ENCODE measurements at places on chromosomes 7 and 10. TPM values are rescaled to one million over a fixed set of nuclear protein-coding genes. Genes with fewer than 3 reads are reported as not detected.

Gene TMEM176A
- total RNA-seq = 1.1 TPM

- DNase-seq = no peak
Observed at GRCh38 chr10:103545366-103545765, 51.9 kb downstream of the NEURL1 start.

DNA sequence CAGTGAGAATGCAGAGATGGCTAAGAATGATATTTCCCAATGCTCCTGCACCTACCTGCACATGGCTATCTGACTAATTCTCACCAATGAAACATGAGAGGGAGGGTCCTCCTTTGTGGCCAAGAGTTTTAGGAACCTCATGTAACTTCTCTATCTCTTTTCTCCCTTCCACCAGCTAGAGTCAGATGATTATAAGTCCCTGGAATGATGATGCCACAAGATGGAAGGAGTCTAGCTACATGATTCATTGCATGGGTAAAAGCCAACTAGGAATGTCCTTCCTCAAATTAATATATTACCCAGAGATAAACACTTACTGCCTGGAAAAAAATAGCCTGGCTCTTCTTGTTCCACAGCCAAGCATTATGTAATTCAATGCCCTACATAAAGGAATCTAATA is 55.1 kb upstream of the AASS start:
- no peak for DNase-seq

DNA sequence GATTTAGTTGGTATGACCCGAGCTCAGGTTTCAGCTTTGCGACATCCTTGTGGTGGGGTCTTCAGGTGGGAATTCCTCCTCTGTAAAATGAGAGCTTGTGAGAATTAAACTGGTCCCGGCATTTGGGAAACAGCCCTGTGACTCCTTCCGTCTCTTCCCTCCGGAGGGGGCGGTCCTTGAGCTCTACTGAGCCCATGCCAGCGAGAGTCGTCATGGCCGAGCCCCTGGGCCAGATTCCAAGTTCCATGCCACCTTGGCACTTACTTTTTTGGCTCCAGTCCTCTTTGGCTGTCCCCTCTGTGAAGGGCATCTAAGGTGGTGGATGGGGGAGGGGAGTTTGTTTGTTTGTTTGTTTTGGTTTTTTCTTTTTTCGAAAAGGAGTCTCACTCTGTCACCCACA is 47.6 kb downstream of the GTF2IRD1 start:
- DNase-seq = no peak

Gene CDCA7L
- total RNA-seq = 19.6 TPM

GRCh38 chr10:59126261-59126660 is 50.2 kb upstream of the PHYHIPL start:
- DNase-seq = no peak

Gene FXYD4
- total RNA-seq = not detected

- DNase-seq = no peak
Observed at GRCh38 chr7:101754424-101755159, 62.8 kb upstream of the CUX1 start.

- no peak for DNase-seq
Observed at GRCh38 chr7:90078921-90079320, 75.3 kb upstream of the STEAP1 start.

DNA sequence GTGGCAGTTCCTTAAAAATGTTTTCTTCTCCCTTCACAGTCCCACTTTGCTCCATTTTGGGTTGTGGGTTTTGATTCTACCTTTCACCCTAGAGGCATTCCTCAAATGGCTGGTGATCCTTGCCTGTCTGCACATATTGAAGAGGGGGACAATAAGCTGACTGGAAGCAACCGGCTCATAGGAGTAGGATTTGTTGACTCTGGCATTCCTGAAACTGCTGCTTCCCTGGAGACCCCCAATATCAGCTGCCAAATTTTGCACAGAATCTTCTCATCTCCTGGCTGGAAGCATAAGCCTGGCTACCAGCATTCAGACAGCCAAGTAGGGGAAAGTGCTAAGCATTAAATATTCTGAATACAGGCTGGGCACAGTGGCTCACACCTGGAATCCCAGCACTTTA is 53.7 kb downstream of the KIF5B start:
- no peak for DNase-seq

Gene FAM237B
- total RNA-seq = not detected

DNA sequence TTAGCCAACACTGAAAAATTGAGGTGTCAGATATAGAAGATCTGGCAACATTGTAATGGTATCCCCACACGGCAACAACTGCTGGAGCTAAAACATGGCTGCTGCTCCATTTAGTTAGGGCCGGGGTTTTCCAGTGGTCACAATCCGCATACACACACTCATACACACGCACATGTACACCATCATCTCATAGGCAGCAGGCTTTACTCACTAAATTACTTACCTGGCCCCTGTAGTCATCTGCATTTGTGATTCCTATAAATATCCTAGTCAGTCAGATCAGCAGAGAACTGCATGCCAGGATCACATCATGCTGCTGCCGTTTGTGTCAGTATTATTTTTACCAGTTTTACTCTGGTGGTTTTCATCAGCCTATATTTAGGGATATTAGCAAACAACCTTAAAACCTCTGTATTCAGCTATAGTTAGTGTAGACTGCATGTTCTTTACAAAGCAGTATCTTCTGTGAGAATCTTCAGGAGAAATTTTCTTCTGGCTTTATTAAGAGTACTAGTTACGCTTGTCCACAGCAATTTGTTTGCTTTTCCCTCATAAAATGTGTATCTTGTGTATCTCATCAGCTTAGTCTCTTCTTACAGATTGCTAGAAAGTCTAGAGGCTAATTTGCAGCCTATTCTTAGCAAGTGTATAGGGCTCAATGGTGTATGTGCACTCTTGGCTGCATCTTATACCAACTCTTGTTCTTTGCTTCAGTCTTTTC is 38.3 kb upstream of the PTPN12 start:
- DNase-seq = no peak

Gene LSM5
- 37.6 TPM for total RNA-seq

Measured in CD4-positive, alpha-beta memory T cell (primary cell).